ENCODE measurements at places on chromosomes 13 and 19. TPM values are rescaled to one million over a fixed set of nuclear protein-coding genes. Genes with fewer than 3 reads are reported as not detected.

Gene ZNF415
- 14.5 TPM for total RNA-seq

Gene ZNF57
- total RNA-seq = 3.1 TPM

Gene PRR12
- 7.3 TPM for total RNA-seq

Gene MEIOSIN
- total RNA-seq = not detected

DNA sequence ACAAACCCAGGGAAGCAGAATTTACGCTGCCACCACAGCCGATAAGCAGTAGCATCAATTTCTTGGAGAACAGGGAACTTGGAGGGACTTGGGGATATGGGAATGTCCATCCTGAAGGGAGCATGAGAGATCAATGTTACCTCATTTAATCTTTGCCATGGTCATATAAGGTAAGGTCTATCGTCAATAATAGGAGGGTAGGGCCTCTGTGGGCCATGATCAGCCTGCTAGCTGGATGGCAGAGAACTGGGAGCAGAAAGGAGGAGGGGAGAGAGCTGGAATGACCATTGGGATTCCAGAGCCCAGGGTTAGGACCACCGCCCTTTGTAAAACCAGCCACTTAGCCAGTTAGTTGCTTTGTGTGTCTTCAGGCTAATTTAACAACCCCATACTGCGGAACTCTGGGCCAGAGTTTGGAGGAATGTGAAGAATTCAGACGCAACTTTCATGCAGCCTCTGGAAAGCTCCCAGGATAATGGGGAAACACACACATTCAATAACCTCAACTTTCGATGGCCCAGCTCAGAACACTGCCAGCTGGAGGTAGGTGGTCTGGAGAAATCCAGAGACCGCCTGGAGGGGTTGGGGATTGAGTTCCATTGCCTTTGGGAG lies 40.3 kb downstream of the ZNF557 start:
- DNase-seq = no peak

- no peak for DNase-seq
Observed at GRCh38 chr13:98786023-98786422, 33.6 kb upstream of the SLC15A1 start.

DNA sequence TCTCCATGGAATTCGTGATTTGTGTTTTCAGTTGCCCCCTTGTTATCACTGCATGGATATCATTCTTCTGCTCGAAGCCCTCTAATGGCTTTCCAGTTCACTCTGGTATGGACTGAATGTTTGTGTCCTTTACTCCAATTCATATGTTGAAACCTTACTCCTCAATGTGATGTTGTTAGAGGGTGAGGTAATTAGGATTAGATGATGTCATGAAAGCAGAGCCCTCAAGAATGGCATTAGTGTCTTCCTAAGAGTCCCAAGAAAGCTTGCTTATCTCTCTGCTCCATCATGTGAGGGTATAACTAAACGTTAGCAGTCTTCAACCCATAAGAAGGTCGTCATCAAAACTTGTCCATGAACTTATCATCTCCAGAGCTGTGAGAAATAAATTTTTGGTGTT lies 1626.3 kb upstream of the MIR17HG start:
- DNase-seq = no peak

Data from thyroid gland (tissue), 4 donors.